LNCaP clone FGC (cell line): ENCODE measurements at places on chromosomes 1 and 21.

- peak; percentile 38 for DNase-seq
These were observed 50.9 kb downstream of the PIGK start for GRCh38 chr1:77168358-77168757.

- DNase-seq = peak; percentile 11
These were observed 6.9 kb upstream of the PIGR start for GRCh38 chr1:206953126-206953525.

GRCh38 chr1:63054184-63054583 is 268.2 kb upstream of the FOXD3 start:
- no peak for DNase-seq

DNA sequence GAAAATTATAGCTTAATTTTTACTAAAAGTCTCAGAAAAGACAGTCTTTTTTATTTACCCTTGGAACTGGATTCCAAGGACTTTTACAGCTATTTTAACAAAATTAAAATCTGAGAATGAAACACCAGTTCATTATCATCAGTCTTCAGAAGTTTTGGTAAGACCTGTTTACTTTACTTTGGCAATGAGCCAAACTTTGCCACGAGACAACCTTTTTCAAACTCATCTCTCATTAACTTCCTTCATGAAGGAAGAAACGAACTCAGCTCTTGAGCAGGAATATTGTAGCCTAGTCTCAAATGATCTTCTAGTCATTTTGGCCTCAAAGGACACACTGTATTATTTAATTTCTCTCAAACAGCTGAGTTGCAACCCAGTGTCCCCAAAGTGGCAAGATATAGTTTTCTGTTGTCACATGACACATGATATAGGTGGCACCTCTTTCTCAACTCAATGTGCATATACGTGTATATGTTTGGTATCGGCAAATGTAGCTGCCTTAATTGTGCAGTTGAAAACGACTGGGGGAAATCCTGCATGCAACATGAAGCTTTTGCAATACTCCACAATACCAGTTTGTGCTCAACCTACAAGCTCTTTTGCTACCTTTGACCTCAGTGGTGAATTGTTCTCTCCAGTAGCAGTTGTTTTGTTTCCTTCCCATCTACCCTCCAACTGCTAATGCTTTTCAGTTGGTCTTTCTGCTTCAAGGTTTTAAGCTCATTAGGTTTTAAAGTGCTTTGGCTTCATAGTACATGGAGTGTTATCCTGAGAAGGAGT is 8.4 kb upstream of the GNG4 start:
- DNase-seq = no peak

DNA sequence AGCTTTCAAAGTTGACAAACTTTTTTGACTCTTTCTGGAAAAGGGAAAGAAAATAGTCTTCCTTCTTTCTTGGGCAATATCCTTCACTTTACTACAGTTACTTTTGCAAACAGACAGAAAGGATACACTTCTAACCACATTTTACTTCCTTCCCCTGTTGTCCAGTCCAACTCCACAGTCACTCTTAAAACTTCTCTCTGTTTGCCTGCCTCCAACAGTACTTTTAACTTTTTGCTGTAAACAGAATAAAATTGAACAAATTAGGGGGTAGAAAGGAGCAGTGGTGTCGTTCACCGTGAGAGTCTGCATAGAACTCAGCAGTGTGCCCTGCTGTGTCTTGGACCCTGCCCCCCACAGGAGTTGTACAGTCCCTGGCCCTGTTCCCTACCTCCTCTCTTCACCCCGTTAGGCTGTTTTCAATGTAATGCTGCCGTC is 160.8 kb upstream of the SGIP1 start:
- no peak for DNase-seq

- no peak for DNase-seq
These were observed 12.5 kb downstream of the TRMT1L start for GRCh38 chr1:185144233-185144632.

DNA sequence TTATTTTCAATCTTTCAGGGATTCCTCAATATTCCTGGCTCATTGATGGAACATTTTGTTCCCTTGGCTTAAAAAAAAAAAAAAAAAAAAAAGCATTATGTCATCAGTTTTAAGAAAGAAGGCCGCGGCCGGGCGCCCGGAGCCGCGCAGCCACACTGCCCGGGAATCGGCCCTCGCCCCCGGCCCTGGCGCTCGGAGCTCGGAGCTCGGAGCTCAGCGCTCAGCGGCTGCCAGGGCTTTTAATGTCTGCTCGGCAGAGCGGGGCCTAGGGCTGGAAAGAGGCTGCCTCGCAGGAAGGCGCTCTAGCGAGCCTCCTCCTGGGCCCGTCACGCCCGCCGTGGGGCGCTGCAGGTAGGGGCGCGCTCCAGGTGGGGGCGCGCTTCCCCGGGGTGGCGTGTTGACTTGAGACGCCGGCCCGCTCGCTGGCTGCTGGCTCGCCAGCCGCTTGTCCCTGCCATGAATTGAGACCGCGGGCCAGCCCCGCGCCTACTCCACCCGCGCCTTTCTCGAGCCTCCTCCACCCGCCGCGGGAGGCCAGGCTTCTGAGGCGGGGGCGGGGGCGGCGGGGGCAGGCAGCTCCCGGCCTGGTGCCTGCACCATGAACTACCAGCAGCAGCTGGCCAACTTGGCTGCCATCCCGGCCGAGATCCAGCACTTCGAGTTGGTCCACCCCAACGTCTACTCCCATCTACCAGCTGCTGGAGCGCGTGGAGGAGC is 5.4 kb upstream of the TDRD5 start:
- DNase-seq = peak; percentile 43

DNA sequence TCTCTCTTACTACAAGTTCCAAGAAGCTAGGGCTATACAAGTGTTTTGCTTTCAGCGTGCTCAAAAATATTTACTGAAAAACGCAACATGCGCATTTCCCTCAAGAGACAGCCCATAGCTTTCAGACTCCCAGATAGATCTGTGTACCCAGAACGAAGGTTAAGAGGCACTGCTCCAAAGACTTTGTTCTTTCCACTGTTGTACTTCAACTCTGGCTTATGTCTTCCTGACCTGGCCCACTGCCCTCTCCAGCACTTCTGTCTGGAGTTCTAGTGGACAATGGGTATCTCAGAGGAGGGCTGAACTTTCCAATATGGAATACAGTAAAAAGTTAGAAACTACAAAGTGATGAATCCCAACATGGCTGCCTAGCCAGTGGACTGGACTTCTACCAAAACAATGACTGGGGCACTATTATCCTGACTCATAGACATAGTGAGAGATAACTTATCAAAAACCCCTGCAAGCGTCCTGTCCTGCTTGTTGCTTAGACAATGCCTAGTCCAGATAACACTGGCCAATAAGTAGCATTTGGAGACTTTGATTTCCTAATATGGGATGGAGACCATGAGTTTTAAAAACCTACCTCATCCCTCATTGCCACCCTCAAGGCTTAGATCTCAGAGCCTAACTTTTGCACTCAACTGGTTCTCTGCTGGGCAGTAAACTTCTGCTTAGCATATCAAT is 8.8 kb upstream of the ADAR start:
- DNase-seq = no peak

- peak; percentile 17 for DNase-seq
These were observed 246.2 kb upstream of the ADGRL2 start for GRCh38 chr1:81554534-81554933.

- DNase-seq = no peak
These were observed 18.4 kb downstream of the HIPK1 start for GRCh38 chr1:113947388-113948107.

- no peak for DNase-seq
These were observed 7.4 kb downstream of the TRNP1 start for GRCh38 chr1:27000817-27001460.

GRCh38 chr1:182114627-182115023 is 53.1 kb upstream of the ZNF648 start:
- DNase-seq = no peak

- DNase-seq = peak; percentile 58
These were observed 52.5 kb upstream of the NBL1 start for GRCh38 chr1:19591482-19592091.

GRCh38 chr1:10188133-10188650 is 22.2 kb upstream of the KIF1B start:
- DNase-seq = no peak

GRCh38 chr1:59688976-59689375 is 125.8 kb upstream of the HOOK1 start:
- no peak for DNase-seq

- DNase-seq = no peak
These were observed 126.9 kb upstream of the SLC35F3 start for GRCh38 chr1:233777566-233777965.

- no peak for DNase-seq
These were observed 726.9 kb upstream of the TMPRSS15 start for GRCh38 chr21:19130379-19131028.

- no peak for DNase-seq
These were observed 130.9 kb downstream of the GALNT2 start for GRCh38 chr1:230197644-230198567.

DNA sequence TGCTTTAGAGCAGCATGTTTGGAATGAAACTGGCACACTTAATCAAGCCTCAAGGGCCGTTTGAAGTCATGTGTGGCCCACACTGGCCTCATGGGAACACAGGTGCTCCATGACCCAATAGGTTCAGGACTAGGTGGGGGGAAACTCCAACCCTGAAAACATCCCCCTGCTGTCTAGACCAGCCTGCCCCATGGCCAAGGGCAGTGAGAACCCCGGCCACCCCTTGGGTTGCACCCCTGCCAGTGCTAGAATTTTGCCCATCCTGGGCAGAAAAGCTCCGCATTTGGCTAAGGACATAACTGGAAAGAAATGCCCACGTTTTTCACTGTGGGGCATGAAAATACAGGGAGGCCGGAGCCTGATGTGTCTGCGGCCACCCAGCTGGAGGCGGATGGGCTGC is 6.1 kb upstream of the PTGER3 start:
- no peak for DNase-seq

DNA sequence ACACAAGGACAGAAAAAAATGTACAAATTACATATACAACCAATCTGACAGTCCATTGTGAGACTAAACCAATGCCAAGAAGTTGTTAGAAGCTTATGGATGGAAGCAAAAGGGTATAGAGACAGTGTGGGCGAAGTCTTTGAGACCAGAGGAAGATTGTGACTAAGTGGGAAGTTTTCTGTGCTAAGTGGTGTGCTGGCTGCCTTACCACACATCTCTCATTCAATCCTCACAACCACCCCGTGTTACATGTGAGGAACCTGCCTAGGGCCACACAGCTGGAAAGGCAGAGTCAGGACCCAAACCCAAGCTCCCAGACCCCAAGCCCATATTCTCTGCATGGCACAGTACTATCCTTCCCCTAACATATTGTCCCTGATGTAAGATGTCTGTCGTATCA is 53.5 kb upstream of the DUSP10 start:
- no peak for DNase-seq

GRCh38 chr1:44673675-44674112 is 587 bp downstream of the TMEM53 start:
- no peak for DNase-seq

DNA sequence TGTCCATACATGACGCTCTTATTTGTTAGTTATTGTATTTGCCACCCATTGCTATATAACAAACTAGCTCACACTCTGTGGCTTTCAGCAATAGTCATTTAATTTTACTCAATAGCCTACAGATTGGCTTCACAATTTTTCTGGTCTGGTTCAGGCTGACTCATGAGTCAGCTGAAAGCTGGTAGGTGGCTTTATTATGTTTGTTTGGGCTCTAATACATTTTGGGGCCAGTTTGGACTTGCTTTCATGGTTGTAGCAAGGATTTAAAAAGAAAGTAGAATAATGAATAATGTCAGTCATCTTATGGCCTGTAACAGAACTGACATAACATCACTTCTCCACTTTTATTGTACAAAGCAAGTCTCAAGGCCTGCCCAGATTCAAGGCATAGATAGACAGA is 338.7 kb downstream of the LRRIQ3 start:
- DNase-seq = no peak

DNA sequence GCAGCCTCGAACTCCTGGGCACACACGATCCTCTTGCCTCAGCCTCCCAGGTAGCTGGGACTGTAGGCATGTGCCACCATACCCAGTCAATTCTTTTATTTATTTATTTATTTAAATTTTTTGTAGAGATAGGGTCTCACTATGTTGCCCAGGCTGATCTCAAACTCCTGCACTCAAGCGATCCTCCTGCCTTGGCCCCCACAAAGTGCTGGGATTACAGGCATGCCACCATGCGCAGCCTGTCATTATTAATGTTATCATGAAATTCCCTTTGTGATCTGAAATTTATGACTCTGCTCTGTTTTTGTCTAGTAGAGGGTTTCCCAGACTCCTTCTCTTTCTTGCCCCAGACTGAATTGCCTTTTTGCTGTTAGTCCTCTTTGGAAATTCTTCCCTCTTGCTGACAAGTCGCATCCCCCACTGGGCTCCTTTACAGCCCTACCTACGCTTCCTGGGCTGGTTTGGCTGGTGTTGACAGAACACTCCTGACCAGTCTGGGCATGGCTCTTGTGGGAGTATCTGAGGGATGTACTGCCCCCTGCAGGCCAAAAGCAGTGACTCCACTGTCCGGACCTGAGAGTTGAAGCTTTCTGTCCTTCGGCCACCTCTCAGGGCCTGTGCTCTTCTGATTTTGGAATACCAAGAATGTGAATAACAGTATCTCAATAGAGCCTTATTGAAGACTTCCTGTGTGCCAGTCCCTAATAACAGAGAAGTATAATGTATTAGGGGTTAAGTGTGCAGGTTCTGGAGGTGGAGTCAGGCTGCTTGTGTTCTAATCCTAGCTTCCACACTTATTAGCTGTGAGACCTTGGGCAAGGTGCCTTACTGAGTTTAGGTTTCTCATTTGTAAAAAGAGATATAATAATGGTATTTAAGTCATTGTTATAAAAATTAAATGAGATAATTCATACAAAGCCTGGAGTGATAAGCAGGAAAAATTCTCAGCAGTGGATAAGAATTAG is 28.2 kb downstream of the TCEANC2 start:
- DNase-seq = peak; percentile 77

- no peak for DNase-seq
These were observed 590.6 kb downstream of the NUF2 start for GRCh38 chr1:163912170-163912884.

GRCh38 chr1:160795951-160796383 is at the start of gene LY9:
Gene LY9 (plus strand): TSS chr1:160796174. CDS start chr1:160796188, 14 bp downstream.
- no peak for DNase-seq

DNA sequence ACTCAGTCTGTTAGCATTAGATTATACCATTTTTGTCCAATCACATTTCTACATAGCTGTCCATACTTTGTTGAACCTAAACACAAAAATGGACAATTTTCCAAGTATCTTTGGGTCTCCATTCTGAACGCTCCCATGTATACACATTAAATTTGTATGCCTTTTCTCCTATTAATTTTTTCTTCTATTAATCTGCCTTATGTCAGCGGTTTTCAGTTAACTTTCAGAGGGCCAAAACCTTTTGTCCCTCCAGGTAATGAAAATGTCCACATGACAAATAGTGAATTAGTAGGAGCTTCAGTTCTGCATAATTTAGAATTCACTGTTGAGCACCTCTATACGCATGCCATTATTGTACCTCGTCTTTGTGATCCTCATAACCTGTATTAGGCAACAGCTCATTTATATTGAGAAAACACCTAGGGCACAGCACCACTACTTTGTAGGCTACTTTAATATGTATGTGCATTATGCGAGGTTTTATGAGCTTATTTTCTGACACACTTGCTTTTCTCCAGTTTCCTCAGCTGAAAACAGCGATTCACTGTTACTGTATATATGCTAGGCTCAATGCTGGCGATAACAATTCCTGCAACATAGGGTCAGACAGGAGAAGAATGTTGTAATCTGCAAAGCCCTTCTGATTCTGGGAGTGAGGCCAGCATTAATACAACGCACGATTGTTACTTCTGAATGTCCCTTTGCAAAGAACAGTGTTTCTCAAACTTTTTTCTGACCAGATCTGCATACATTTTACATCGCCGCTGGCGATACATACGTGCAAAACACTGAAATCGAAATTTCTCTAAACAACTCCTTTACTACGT is 1.1 kb upstream of the ABCD3 start:
- DNase-seq = no peak

GRCh38 chr1:186496171-186496851 is 35.4 kb upstream of the PDC start:
- DNase-seq = no peak
